CD4-positive, alpha-beta T cell treated with Interleukin-15 for 1 hour (primary cell): ENCODE measurements at places on chromosomes 11 and 22.

GRCh38 chr11:69834811-69835800, 15.9 kb upstream of the FGF3 start:
- DNase-seq: no peak

- DNase-seq: no peak
These were observed 20.6 kb upstream of the TPH1 start for GRCh38 chr11:18066626-18067025.

DNA sequence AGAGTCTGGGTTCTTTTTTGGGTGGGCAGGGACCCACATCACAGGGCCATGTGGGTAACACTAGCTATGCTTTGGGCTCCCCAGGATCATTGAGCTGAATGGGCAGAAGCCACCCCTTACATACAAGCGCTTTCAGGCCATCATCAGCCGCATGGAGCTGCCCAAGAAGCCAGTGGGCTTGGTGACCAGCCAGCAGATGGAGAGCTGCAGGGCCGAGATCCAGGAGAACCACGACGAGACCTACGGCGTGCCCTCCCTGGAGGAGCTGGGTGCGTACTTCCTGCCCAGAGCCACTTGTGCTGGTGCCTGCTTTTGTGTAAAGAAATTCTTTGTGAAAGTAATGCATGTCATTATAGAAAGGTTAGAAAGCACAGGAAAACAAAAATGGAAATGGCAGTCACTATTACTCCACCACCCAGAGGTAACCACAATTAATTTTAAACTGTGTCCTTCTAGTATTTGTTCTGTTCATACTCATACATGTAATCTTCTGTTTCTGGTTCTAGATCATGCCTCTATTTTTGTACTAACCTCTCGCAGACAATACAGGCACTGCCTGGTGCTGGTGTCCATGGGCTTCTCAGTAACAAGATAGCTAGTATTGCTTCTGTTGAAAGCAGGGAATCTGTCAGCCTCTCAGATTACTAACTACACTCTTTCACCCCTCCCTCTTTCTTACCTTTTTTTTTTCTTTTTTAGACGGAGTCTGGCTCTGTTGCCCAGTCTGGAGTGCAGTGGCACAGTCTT, 13.7 kb downstream of the CRY2 start:
- no peak for DNase-seq

GRCh38 chr11:46066335-46066734, 54.9 kb downstream of the PHF21A start:
- no peak for DNase-seq

DNA sequence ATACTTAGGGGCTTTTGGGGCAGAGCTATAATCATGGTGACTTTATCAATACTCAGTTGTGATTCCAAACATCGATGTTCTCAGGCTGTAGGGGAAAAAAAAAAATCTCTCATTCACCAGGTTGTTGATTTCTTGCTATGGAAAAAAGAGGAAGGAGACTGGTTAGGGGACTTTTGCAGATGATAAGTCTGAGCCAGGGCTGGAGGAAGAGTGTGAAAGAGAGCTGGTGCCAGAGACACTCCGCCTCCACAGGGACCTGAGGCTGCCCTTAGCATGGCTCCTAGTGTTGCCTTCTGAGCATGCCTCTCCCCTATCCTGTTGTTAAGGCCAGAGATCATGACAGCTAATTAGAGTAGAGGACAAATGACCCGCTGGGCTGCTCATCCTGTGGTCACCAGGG, 16.9 kb downstream of the UPB1 start:
- DNase-seq: peak; percentile 59
